ENCODE measurements at places on chromosomes 1 and 21.
A peak's percentile ranks its signal among the peaks of the same experiment; 100 is the strongest.

DNA sequence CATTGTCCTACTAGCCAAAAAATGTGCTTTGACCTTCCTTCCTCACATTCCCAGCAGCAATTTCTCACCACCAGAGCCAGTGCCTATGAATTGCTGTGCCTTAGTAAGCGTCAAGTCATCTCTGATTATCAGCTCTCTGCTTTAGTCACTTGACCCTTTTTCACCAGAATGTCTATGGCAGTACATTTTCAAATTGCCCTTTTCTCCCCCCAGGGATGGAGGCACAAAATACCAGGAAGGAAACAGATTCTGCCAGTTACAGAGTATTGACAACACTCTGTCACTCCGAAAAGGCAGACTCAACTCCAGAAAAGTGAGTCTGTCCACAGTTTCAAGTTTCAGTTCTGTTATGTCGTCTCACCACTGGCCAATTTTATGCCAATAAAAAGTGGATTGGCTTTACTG lies 167.4 kb downstream of the TNFSF18 start:
- no peak for DNase-seq

GRCh38 chr1:86084998-86085397 lies 71.6 kb downstream of the COL24A1 start:
- no peak for DNase-seq

- DNase-seq = peak; percentile 26
These were observed 23.9 kb upstream of the KNCN start for GRCh38 chr1:46575300-46575699.

DNA sequence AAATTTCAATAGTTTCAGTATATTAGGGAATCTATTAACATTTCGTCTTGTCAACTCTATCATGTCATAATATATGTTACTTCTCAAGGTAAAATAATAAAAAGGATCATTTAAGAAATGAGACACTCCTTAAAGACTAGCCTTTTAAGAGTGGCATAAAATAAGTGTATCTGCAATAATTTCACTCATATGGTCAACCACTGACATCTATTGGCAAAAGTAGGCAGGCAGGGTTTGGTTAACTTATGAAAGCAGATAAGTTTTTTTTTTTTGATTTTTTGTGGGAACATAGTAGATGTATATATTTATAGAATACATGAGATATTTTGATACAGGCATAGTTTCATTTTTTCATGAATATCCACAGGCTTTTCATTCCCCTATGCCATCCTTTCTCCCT lies 5.5 kb upstream of the RGS21 start:
- no peak for DNase-seq

GRCh38 chr1:21919520-21919919 lies 17.6 kb downstream of the HSPG2 start:
- no peak for DNase-seq

GRCh38 chr1:198700016-198700392 lies 61.2 kb downstream of the PTPRC start:
- DNase-seq = no peak

All from nephron progenitor cell (in vitro differentiated cells).